Activated CD4-positive, alpha-beta T cell treated with anti-CD3 and anti-CD28 coated beads for 48 hours (primary cell): ENCODE measurements at places on chromosomes 13 and 19.

DNA sequence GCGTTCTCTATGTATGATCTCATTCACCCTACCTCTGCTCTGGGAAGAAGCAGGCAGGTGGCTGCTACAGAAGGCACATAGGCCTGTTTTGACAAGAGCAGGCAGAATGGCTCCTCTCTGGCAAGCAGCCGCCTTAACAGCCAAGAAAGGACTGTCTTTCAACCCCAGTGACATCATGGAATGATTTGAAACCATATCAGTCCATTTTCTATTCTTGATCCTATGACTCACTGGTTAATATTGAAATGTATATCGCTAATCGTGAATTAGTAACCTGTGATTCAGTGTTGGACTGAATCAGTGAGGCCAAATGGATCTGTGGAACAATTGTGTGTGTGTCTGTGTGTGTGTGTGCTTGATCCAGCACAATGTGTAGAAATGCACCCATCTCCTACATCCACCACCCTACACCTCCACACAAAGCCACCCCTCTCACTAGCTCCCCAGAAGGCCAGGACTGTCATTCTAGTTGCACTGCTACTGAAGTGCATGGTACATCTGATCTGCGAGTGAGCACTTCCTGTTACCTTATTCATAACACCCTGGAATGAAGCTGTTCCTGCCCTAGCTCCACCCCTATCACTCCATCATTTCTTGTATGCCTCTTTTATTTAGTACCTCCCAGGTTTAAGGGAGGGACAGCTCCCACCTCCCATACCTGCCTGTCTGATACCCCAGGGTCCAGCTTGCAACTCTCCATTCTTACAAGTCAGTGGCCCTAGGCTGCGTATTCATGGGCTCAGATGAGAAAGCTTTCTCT, 460.0 kb downstream of the FOXO1 start:
- peak; percentile 64 for DNase-seq

DNA sequence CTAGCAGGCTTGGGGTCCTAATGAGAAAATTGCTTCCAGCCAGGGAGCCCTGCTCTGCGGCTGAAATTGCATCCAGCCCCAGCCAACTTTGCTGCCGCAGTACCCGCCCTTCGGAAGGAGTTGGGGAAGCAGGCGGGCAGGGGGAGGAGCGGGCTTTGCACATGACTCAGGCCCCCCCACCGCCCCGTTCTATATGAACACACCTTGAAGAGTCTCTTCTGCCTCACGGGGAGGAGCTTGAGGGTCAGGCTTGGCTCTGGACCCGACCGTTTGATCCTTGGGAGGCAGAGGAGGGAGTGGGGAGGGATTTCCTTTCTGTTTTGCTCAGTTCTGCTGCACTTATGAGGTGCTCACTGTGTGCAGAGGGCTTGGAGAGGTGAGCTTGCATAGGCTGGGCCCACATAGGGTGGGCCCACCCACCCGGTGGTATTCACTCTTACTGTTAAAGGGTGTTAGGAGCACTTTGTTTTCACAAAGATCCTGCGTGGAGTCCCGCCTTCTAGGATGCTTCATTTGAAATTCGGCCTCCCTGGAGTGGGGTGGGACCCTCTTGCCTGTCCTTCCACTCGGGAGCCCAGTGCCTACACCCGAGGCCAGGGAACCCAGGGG, 46.5 kb downstream of the LYL1 start:
- no peak for DNase-seq

DNA sequence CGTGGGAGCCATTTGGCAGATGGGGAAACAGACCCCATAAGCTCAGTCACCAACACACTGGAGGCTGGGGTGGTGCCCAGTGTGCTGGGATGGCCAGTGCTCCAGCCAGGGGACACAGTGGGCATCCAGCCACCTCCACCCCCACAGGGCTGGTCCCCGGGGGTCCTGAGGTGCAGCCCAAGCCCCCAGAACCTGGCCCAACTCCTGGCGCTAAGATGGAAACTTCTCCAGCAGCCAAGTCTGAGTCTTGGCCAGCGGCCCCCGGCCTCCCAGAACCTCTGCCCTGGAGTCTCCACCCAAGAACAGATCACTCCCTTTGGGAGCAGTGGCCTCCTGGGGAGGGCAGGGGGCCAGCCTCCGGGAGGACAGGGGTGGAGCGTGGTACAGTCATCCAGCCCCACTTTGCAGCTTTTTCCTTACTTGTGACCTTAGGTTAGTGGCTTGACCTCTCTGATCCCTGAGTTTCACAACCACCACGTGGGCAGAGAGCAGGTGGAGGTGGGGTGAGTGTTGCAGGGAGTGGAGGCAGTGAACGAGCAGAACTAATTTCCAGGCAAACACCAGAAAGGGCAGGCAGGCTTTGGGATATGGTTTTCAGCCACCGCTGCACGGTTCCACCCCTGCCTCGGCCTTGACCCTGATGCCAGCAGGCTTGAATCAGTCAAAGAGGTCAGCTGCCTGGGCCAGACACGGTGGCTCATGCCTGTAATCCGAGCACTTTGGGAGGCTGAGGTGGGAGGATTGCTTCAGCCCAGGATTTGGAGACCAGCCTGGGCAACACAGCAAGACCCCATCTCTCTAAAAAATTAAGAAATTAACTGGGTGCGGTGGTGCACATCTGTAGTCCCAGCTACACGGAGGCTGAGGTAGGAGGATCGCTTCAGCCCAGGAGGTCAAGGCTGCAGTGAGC, 4.3 kb upstream of the NRTN start:
- DNase-seq = no peak

DNA sequence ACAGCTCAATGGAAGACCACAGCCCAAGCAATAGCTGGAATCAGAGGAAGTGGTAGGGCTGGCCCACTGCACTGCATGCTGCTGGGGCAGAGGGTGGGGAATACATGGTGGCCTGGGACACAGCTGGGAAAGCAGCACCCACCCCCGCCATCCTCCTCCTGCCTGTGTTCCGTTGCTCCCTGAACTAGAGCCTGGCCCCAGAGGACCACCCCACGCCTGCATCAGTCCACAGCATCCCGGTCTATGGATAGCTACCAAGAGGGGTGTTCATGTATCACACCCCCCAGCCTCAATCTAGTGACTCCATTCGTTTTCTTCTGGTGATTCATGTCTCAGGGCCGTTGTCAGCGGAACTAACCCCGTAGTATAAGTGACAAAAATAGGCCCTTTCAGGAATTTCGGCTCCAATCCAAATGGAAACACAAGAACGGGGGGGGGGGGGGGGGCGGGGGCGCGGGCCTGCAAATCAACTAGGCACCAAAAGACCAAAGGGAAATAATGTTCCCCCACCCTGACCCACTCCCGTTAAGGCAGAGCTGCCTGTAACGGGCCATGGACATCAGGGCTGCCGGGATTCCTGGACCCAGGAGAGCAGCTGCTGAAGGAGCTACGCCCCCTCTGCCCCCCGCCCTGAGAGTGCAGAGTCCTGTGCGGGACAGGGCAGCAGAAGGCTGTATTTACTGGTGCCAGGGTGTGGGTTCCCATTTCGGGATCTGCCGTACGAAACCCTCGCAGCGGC, 18.9 kb upstream of the EPHX3 start:
- DNase-seq = no peak
